Gastrocnemius medialis (tissue), 4 donors: ENCODE measurements at places on chromosomes 13 and 19.

GRCh38 chr19:35081201-35081600 is 34.4 kb upstream of the FXYD3 start:
- DNase-seq = no peak

- DNase-seq = no peak
Observed at GRCh38 chr19:18229474-18229873, 3.2 kb upstream of the PDE4C start.

- DNase-seq = no peak
Observed at GRCh38 chr13:63208826-63209225, 1793.2 kb upstream of the PCDH20 start.

- no peak for DNase-seq
Observed at GRCh38 chr19:5018224-5019015, 49.5 kb downstream of the KDM4B start.

DNA sequence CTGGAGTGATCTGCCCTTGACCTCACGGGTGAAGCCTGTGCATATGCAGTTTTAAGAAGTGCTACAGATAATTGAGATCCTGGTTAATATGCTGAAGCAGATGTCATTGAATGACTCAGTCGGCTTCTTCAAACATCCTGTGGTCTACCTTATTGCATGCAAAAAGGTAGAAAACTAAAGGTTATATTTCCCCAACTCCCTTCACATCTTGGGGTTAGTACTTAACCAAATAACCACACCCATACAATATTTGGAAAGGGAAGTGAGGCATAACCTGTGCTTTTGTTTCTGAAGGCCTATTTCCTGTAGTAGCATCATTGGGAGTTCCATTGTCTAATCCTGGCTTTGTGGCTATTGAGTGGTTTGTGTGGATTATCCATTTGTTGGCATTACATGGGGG is 58.3 kb downstream of the RAP2A start:
- no peak for DNase-seq

DNA sequence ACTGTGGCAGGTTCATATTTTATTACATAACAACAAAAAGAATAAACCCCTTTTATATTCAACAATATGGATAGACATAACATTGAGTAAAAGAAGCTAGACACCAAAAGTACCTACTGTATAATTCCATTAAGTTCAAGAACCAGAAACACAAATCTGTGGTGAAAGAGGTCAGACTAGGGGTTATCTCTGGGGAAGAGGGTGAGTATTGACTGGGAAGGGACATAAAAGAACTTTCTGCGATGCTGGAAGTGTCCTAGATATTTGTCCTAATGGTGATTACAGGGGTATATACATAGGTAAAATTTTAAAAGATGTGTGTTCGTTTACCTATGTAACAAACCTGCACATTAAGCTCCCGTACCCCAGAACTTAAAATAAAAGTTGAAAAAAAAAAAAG is 103.0 kb downstream of the SUCLA2 start:
- DNase-seq = no peak

DNA sequence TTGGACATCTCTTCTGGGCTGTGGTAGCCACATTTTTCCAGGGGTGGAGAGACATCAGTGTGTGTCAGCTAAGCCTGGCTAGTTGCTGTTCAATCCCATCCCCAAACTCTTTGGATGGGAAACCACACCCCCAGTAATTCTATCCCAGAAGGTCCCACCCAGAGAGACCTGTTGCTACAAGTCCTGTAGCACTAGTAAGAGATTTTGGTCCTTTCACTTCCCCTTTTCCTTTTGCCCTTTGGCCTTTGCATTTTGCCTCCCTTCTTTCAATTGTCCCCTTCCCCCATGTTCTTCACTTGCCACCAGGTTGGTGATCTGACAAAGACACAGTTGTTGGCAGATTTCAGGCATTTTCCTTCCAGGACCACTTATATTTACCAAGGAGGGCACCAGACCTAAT is 3.8 kb downstream of the CBY2 start:
- DNase-seq = no peak

DNA sequence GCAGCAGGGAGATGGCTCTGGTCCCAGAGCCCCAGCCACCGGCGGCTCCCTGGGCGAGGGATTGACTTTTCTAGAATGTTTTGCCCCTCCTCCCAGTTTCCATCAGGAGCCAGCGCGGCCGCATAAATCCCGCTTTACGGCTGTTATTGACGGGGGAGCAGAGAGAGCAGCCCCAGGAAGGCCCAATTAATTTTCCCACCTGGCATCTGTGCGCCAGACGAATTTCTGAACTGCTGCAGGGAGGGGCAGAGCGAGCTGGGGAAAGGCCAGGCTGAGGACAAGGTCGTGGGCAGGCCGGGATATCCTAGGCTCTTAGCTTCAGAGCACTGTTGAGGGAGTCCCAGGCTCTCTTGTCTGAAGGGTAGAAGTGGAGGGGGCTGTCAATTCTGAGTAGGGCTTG is 24.7 kb downstream of the ZNRF4 start:
- no peak for DNase-seq

DNA sequence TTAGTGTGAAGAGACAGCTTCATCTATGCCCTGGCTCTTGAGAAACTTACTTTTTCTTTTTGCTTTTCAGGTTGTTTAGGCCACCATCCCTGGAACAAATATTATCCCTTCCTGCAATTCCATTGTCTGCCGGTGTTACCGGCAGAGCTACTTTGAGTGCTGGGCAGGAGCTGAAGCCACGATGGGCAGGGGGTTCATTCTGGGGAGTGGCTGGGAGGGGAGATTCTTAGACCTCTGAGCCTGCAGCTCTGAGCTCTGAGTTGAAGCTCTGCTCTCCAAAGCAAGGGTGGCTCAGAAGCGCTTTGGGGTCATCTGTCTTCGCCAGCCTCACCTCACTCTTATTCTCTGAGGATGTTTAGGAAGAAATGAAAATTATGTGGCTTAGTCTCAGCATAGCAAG is 1066.6 kb upstream of the SLC10A2 start:
- DNase-seq = no peak

- DNase-seq = no peak
Observed at GRCh38 chr19:50796128-50796633, 6.0 kb downstream of the ACP4 start.

- no peak for DNase-seq
Observed at GRCh38 chr19:46303691-46304397, 7.0 kb downstream of the HIF3A start.

- no peak for DNase-seq
Observed at GRCh38 chr19:5774921-5775320, 9.6 kb downstream of the PRR22 start.

DNA sequence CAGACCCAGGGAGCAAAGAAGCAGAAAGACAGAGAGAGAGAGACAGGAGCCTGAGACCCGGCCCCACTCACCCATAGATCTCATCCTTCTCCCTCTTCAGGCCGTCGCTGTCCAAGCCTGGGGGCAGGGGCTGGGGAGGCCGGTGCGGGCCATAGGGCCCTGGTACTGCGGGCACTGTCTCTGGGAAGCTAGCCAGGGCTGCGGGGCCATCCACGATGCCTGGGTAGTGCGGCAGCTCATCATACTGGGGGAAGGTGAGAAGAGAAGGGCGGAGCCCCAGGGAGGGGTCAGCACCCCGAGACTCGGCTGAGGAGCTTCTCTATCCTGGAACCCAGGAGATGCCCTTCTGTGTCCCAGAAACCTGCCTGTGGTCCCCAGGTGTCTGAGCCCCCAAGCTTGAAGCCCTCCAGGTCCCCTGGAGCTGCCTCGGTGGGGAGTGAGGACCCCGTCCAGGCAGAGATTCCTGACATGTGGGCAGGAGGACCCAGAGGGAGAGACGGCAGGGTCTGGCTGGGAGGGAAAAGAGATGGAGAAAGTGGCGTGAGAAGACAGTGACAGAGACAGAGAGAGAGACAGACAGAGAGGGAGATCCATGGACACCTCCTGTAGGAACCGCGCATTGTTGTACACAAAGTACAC is 2.1 kb downstream of the MEIS3 start:
- DNase-seq = no peak

DNA sequence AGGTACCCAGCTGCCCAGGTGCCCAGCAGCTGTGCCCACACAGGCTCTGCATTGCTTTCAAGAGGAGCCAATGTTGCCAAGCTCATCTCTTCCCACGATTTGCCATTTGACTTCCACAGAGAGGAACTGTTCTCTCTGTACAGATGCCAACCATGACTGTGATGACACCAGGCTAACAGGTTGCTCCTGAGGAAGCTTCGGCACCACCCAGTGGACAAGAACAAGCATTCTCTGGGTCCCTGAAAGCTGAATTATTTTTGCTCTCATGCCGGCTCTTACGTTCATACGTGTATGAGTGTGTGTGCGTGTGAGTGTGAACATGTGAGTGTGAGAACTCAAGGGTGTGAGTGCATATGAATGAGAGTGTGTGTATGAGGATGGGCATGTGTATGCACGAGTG is 535.2 kb downstream of the LIG4 start:
- no peak for DNase-seq

GRCh38 chr13:93244918-93245280 is 18.3 kb downstream of the GPC6 start:
- no peak for DNase-seq

DNA sequence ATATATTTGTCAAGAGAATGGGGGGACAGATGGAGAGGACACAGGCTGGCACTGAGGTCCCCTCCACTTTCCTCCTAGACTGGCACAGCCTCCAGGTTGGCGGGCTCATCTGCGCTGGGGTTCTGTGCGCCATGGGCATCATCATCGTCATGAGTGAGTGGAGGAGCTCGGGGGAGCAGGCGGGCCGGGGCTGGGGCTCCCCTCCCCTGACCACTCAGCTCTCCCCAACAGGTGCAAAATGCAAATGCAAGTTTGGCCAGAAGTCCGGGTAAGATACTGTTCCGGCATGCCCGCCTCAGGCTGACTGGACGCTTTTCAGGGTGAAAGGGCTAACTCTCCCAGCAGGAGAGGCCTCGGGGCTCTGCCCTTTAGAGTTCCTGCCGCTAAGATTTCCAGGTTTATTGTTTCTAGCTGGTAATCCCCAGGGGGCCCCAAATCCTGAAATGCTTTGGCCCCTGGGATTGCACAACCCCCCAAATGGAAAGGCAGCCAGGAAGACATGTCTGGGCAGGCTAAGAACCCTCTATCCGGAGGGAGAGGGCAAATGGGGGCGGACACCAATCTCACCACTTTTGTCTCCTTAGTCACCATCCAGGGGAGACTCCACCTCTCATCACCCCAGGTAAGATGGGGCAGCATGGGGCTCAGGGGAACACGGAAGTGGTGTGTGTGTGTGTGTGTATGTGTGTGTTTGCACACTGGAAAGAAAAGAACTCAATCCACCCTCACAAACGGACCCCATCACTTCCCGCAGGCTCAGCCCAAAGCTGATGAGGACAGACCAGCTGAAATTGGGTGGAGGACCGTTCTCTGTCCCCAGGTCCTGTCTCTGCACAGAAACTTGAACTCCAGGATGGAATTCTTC is 7.3 kb downstream of the FXYD3 start:
- no peak for DNase-seq

GRCh38 chr13:102626928-102627327 is 30.1 kb downstream of the TPP2 start:
- DNase-seq = no peak

DNA sequence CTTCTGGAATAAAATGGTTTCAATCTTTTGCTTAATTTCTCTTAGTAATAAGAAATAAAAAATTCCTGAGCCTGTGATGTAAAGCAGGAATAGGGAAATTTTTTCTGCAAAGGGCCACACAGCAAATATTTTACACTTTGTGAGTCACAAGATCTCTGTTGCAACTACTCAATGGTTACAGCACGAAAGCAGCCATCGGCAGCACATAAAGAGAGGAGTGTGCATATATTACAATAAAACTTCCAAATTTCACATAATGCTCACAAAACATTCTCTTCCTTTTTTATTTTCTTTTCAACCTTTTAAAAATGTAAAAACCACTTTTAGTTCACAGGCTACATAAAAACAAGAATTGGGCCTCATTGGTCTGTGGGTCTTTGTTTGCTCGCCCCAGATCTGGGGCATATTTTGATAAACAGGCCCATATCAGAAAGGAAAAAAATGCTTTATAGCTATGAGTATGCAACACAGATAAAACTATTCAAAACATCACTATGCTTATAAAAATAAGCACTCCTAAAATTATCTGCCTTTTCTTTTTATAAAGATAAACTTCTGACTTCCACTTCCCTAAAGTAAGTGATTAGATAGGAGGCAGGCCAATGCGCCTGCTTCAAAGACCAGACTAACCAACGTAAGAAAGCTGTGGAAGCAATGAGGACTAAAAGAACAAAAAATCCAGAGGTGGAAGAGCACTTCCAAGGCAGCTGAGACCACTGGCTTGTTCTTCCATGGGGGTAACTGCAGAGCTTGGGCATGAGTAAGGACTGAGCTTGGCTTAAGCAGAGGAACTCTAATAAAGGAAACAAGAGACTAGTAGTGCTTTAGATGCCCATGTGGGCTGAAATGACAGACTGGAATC is 26.5 kb downstream of the MYCBP2 start:
- DNase-seq = no peak

- no peak for DNase-seq
Observed at GRCh38 chr13:71350886-71351285, 516.1 kb downstream of the DACH1 start.
